Activated CD4-positive, alpha-beta T cell treated with anti-CD3 and anti-CD28 coated beads for 1 hour (primary cell): ENCODE measurements at places on chromosomes 11 and 22.

DNA sequence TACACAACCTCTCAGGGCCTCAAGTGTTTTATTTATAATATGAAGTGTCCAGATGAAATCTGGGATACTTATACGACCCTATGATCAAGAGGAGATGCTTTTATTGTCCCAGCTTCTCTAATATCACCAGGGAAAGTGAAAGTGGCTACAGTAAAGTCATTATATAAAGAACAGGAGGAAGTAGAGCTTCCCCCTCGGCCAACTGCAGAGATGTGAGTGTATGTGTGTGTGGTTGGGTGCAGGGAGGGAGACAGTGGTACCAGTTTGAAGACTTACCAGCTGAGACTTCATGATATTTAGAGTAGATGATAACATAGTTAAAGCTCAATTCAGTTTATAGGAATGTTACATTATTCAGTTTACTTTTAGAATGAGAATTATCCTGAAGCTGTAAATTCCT lies 373.6 kb upstream of the DDI1 start:
- no peak for DNase-seq

- DNase-seq, result no peak
Measured at GRCh38 chr11:130066338-130066737, 3.4 kb upstream of the APLP2 start.

- DNase-seq, result no peak
Measured at GRCh38 chr11:67468056-67468455, 995 bp downstream of the TMEM134 start.

DNA sequence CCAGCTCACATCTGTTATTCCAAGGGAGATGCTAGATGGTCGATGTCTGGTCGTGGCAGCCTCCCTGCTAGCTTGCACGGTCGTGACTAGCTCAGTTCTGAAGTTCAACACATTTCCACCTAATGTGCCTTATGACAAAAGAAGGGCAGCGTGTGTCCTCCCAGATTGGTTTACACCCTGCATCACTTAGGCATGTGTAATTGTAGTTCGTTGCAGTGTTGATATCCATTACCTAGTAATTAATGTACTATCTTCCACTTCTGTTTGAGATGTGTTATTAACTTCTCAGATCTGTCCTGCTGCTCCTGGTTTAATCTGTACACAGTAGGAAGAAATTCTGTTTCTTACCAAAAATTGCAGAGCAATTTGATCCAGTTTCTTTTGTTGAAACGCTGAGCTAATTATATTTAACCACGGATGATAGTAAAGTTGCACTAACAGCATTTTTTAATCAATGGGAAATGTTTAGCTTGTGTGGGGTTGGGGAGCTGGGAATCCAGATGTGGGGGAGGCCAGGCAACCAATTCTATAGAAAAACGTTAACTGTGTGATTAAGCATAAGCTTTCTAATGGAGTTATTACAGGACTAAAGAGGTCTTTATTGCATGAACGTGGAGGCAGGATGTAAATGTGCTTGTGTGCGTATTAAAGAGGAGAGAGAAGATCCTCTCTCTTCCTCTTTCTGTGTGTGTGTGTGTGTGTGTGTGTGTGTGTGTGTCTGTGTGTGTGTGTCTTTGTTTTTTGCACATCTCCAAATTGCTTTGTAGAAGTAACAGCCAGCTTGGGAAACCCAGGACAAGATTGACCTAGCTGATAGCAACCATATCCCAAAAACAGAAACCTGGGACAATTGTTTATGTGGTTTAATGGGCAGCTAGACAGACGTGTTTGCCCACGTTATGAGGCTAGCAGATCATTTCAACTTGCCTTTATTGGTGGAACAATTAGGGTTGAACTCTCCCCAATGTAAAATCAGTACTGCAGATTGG lies 145.7 kb upstream of the TTC12 start:
- no peak for DNase-seq

- DNase-seq, result no peak
Measured at GRCh38 chr11:70210530-70210929, 7.4 kb downstream of the FADD start.

DNA sequence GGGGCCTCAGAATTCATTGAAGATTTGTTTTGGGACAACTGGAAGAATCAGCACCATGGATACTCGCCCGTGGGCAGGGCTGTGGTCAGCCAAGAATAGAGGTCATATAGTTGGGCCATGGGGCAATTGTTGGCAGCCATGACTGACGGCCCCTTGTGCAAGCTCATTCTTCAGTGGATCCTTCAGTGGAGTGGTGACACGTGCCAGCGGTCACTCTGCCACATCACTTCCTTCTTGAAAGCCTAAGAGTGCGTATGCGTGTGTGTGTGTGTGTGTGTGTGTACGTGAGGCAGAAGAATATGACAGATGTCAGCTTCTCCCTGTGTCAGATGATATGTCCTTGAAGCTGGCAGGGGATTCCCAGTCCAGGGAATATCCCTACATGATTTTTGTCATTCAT lies 1.8 kb upstream of the IL18BP start:
- DNase-seq, result no peak

DNA sequence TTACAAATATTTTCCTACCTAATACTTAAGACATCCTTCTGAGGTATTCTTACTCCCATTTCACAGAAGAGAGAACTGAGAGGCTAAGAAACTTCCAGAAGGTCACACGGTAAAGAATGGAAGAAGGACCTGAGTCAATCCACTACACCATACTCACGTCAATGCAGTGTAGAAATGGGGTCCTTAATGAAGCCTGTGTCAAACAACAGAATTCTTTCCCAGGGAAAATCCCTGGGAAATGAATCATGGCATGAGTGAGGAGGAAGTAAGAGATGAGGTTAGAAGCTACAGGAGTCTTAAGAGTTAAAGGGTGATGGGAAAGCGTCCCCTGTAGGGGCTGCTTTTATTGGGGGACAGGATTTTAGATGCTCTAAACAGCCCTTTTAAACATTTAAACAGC lies 147.9 kb downstream of the C11orf91 start:
- DNase-seq, result no peak

GRCh38 chr11:13899603-13900002 lies 62.9 kb upstream of the SPON1 start:
- no peak for DNase-seq

DNA sequence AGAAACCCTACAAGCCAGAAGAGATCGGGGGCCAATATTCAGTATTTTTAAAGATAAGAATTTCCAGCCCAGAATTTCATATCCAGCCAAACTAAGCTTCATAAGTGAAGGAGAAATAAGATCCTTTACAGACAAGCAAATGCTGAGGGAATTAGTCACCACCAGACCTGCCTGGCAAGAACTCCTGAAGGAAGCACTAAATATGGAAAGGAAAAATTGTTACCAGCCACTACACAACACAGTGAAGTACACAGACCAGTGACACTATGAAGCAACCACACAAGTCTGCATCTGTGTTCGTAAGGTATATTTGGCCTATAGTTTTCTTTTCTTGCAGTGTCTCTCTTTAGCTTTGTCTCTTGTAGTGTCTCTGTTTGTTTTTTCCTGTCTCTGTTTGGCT lies 29.0 kb downstream of the TMEM225 start:
- no peak for DNase-seq

DNA sequence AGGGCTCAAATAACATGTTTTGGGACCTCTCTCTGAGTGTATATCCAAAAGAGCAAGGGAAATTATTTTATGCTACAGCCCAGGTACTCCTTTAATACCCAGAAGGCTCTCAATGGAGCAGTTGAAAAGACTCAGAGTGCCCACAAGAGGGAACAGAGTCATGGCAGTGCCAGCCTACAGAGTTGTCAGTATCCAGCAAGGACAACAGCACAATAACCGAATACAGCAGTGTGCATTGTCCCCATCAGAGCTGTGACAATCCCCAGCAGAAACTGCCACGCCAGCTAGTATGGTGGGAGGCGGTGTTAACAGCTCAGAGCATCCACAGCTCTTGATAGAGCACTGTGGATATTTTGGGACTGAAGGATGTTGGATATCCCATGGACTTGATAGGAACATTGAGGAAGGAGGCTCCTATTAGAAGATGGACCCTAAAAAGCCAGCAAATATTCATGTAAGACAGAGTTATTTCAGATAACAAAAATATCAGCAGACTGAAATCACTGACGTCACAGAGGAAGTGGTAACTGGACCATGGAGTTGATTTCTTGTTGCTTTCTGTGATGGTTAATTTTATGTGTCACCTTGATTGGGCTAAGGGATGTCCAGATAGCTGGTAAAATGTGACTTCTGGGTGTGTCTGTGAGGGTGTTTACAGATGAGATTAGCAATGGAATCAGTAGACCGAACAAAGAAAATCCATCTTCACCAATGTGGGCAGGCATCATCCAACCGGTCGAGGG lies 17.7 kb upstream of the PAFAH1B2 start:
- DNase-seq, result no peak

DNA sequence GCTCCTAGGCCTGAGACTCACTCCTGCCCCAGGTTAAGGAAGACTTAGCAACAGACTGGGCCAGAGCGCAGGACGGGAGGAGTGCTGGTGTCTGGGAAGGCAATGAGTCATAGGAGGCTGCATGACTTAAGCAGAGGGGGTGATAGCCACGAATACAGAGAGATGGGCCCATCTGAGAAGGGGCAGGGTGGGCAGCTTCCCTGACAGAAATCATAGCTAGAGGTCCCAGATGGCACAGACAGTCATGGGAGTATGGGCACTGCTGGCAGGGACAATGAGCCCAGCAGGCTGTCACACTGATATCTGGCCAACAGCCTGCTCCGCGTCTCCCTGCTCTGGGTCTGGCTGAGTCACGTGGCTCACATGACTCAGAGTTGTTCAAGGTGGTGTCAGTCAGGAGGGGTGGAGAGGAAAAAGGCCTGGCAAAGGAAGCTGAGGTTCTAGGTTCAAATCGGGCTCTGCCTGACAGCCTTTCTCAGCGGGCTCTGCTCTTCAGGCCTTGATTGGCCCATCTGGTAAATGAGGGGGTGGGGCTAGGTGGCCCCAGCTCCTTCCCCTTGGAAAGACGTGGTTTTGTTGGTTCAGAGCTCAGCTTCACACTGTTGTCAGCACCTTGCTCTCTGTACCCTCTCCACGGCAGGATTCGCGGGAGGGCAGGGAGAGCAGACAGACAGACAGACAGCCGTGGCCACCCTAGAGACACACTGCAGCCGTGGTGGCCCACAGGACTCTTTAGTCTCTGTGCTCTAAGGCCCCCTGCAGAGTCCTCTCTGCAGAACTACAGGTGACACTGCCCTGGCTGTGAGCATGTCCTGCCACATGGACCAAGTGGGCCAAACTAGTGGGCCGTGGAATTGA lies 47.8 kb downstream of the DBX1 start:
- no peak for DNase-seq

- DNase-seq, result no peak
Measured at GRCh38 chr22:31753005-31753633, 700 bp upstream of the DEPDC5 start.

DNA sequence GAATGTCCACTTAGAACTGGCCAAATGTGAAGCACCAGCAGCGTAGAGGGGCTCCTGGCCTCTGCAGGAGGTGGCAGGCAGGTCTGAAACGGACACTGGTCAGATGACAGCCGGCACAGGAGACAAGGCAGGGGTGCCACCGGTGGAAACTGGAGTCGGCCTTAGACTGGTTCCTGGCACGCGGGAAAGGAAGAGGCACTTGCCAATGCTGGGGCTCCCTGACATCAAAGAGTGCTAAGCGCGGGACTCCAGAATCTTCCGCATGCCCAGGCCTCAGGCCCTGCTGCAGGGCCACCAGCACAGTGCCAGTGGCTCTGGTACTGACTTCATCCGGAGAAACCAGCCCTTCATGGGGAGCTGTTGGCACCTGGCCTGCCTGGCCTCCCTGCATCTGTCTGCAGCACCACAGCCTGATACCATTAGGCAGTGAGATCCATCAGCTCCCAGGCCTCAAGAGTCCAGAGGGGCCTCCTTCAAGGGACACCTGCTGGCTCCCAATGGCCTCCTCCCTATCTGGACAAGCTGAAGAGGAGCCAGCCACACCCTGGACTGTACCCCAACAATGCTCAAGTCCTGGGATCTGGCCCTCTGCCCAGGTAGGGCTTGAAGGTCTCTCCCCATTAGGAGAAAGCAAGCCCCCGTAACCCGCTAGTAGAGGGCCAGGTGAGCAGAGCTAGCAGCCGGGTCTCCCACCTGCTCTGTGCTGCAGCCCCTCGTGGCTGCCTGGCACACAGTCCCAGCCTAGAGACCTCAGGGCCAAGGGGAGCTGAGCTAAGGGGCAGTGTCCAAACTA lies 29.7 kb upstream of the GNB1L start:
- DNase-seq, result no peak

DNA sequence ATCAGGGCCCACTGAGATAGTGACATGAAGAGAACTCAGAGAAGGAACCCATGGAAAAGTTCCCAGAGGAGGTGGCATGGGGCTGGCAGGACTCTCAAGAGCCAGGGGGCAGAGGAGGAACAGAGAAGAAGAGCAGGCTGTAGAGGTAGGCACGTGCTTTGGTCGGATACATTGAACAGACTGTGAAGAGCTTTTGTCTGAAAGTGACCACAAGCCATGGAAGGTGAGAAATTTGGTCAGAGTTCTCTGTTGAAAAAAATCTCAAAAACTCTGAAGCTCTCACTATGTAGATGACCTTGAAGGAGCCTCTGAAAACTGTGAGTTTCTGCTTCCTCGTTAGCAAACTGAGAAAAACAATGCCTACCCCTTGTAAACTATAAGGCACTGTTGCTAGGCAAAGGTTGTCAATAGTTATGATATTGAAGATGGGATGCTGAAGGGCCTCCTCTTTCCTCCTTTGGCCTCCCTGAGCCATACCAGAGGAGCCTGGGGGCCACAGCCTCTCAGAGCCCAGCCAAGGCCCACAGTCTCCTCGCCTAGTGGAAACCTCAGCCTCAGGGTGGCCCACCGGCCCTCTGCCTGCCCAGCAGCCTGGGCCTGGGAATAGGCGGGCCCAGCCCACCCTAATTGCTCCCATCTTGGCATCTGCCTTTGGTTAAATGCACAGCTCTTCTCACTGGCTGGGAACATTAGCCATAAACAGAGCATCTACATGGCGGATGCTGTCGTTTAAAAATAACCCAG lies 415.7 kb downstream of the SOX6 start:
- no peak for DNase-seq
